ENCODE measurements at places on chromosomes 1 and 21.

DNA sequence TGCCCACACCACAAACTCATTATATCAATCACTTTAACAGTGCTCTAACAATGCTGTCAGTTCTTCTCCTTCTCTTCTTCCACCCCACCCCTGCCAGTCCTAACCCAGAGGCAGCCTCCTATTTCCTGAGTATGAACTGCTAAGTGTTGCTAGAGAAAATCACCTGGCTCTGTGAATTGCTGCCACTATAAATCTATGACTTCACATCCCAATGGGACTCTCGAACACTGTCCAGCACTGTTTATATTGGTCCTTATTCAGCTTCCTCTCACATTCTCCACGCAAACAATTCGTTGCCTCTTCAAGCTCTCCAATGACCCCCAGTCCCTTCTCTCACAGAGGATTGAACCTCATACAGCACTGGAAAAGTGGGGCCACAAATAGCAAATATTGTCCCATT is 27.0 kb upstream of the USH2A start:
- no peak for DNase-seq

DNA sequence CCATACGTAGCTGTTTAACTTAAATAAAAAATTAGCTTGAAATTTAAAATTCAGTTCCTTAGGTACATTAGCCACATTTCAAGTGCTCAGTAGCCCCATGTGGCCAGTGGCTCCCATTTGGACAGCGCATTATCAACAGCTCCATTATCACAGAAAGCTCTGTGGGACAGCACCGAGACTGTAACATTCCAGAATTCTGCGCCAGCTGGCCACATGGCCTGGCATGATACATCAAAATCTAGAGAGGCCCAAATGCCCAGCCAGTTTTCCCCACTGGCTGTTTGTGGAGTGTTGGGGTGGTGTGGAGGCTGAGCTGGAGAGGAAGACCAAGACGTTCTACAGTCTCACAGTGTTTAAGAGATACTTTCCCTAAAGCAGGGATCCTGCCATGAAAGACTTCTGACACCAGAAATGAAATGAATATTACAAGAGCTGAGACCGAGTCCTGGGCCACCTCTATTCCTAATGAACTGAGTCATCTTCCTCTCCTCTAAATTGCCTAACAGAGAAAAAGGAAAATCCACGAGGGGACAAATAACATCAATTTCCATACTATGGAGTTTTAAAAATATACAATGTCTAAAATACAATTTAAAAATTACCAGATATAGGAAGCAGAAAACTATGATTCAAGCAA is 27.3 kb upstream of the ACTA1 start:
- DNase-seq, result no peak

DNA sequence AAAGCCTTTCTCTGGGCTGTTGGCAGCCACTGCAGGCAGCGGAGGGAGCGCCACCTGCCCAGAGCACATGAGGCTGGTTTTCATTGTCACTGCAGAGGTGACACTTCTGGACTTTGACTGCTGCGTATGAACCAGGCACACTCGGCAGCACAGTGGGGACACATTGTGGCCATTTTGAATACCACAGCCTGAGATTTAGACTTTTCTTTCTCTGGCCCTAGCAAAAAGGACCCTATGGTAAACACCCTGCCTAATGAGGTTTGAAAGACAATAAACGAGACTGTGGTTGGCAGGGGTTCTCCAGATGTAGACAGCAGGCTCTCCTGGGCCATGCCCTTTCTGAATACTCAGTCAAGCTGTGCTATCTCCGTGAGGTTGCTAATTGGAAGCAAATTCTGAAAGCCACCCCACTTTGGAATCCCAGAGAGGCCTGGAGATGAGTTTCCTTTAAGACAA is 12.0 kb upstream of the KCNE2 start:
- peak; percentile 34 for DNase-seq

GRCh38 chr1:232519186-232519585 is 110.7 kb downstream of the SIPA1L2 start:
- DNase-seq, result no peak

GRCh38 chr1:38463074-38463473 is 396.5 kb downstream of the RRAGC start:
- no peak for DNase-seq

- DNase-seq, result no peak
Measured at GRCh38 chr21:41600556-41600955, 92.6 kb upstream of the TMPRSS2 start.

DNA sequence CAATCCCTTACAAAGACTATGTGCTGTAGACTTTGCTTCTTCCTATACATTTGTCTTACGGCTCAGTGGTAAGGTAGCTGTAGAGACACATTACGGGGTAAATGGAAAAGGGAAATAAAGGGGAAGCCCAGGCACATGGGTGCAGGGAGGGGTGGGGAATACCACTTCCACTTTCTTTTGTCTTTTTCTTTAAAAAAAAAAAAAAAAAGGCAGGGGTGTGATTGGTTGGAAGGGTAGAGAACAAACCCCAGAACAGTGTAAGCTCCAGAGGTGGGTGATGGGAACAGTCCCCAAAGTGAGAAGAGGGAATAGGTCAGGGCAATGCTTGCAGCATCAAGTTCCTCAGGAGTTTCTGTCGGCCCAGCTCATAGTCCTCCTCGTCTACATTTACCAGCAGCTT is 3.9 kb downstream of the NIT1 start:
- DNase-seq, result no peak

DNA sequence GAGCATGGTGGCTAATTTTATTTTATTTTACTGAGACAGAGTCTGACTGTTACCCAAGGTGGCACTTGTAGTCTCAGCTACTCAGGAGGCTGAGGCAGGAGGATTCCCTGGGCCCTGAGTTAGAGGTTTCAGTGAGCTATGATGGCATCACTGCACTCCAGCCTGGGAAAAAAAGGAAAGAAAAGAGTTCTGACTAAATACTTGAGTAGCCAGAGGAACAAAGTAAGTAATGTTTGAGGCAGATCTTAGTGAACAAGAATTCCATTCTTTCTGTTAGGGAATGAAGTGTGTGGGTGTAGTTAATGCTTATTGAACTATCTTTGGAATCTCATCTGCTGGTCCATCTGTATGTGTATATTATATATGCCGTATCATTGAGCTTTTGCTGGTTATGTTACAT is 13.1 kb upstream of the EVI5 start:
- peak; percentile 59 for DNase-seq

- DNase-seq, result peak; percentile 37
Measured at GRCh38 chr1:11741919-11742558, 6.1 kb downstream of the AGTRAP start.

DNA sequence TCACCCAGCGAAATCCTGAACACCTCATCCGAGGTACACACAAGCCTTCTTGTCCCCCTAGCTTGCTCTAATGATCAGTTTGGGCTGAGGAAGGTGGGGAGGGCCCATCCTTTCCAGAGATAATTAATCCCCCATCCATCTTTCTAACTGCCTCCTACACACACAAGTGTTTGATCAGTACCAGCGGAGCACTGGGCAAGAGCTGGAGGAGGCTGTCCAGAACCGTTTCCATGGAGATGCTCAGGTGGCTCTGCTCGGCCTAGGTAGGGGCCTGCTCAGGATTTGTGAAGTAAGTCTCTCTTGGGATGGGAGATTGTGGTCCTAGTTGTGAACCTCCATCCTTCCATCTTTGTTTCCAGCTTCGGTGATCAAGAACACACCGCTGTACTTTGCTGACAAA is 5.8 kb downstream of the ANXA9 start:
- no peak for DNase-seq

DNA sequence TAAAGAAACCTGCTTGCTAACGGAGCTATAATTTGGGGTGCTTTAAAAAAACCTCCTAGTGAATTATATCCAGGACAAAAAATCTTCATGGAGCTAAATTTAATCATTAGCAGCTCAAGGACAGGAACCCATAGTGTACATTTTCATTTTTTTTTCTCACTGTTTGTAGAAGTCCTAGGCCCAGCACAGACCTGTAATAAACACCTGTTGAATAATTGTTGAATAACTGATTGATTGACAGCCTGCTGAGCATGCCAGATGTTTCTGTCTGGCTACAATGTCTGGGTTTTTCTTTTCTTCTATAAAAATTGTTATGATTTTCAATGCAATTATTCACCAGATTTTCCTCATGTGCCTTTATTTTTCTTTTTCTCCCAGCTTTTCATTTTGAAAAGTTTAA is 10.9 kb upstream of the GALNT2 start:
- DNase-seq, result no peak

DNA sequence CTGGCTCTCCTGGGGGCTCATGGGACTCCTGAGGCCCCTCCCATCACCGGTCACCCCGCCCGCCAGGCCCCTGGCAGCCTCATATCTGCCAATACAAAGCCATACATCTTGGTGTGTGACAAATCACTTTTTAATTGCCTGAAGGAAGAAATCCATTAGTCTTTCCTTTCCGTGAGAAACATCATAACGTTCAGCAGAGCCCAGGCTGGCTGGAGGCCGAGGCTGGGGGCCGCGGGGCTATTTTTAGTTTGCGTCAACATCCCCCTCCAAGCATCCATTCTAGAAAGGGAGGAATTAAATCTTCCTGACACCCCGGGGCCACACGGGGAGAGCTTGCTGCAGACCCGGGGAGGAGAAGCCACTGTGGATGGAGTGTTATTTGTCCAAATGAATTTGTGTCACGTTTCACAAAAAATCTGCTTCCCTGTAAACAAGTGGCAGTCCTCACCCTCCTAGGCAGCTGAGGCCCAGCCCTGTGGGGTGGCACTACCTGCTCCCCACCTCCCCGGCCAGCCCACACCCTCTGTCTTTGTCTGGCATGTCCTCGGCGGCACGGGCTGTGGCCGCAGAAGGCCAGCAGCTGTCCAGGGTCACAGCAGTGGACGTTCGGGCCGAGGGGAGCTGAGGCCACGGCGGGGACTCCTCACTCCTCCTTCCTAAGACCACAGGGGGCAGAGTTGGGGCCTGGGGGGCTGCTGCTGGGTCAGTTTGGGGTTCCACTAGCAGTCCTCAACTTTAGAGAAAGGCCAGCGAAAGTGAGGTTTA is 236.9 kb upstream of the VAMP3 start:
- DNase-seq, result no peak

DNA sequence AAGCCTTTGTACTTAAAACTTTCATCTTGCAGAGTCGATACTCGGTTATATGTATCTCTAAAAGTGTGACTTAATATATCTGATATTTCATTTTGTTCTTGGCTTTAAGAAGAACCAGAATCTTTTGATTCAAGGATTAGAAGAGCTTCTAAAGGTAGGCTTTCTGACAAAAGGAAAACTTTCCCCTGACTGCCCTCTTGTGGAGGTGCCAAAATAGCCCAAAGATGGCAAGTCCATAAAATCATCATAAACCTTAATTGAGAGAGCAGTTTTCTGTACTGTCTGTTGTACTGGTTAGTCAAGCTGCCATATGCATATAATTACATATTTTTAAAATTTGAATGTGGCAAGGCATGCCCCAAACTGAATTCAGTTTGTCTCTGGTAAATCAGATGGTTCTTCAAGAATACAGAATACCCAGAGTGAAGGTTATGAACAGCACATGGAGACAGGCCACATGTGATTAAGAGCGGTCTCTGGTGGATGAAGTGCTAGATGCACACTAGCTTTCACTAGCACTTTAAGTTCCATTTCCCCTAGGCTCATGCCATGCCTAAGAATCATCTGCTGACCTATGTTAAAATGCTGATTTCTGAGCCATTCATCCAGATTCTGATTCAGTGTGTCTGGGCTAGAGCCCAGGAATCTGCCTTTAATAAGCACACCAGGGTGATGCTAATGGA is 27.7 kb upstream of the ELAVL4 start:
- DNase-seq, result no peak

DNA sequence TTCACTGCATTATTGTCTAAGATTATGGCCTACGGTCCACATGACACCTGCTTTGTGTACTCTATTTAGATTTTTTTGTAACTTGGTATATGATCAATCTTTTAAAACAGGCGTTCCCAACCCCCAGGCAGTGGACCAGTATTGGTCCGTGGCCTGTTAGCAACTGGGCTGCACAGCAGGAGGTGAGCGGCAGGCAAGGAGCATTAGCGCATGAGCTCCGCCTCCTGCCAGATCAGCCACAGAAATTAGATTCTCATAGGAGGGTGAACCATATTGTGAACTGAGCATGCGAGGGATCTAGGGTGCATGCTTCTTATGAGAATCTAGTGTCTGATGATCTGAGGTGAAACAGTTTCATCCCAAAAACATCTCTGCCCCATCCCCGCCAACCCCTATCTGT is 228.4 kb upstream of the NR5A2 start:
- no peak for DNase-seq

DNA sequence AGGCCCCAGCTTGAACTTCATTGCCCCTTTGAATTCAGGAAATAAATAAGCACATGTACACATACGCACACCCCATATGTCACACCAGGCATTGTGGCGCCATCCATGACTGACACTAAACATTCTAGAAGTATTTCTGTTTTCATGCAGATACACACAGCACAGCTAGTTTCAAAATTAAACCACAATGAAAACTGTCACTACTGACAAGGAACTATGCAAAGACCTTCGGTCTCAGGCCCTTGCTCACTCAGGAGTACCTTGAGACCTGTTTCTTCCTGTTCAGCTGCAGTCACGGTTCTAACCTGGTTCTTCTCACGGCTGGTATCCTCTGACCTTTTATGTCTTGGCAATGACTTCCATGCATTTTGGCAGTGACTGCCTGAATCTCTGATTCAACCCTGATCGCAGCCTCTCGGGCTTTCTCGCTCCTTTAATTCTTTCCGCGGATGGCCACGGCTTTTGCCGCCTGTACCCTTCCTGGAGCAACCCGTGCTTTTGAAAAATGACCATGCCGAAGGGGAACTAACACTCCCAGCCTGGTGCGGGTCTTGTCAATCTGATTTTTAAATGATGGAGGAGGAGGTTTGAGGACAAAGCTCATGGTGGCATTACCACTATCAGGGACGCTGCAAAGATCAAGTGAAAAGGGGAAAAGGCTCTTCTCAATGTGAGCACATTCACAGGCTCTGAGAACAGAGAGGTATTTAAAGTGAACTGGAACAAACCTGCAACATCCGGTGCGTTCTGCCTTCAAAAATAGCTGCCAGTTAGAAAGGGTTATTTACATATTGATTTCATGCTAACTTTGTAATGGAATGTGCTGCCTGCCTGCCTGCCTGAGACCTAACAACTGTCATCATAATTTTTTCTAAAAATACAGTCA is 384.6 kb downstream of the RRAGC start:
- DNase-seq, result no peak

Measured in fibroblast of the aortic adventitia (primary cell).